ENCODE measurements at places on chromosomes 1 and 21. TPM values are rescaled to one million over a fixed set of nuclear protein-coding genes. Genes with fewer than 3 reads are reported as not detected.

DNA sequence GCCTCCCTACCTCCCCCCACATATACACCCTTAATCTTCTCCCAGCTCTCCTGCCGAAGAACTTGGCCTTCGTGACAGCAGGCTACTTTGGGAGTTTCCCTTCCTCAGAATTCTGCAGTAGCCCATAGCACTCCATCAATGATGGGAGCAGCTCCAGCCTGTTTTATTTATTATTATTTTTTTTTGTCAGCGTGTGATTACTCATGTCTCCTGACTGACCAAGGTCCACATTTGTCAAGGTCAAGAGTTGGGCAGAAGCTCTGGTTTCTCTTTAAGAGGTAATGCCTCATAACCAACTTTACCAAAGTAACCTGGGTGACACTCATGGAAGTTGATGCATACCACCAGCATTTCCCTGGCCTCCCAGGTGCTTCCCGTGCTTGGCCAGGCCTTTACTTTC, 125.4 kb downstream of the ZZZ3 start:
- ATAC-seq = no peak

GRCh38 chr1:82423174-82423815, 622.6 kb downstream of the ADGRL2 start:
- no peak for ATAC-seq

DNA sequence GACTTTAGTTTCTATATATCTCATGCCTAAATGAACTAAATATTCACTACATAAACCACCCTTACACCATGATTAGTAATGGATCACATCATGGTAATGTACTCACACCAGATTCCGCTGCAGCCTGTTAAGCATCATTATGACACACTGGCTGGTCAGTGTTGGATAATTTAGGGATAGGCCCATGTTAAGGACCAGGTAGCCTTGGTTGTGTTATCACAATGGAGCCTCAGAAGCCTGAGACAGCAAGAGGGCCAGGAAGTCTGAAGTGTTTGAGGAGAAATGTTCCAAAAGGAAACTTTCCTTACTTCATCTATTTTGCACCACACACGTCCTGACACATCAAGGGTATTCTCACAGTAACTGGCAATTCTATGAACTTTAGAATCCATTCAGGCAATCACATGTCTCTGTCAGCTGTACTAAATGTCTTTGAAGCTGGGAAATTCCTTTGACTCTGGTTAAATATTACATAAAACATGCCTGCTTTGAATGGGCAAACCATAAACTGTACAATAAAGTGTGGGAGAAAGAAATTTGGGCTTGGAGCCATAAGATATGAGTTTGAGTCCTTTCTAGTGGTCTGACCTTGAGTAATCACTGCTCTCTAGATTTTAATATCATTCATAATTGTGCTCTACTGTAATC, 105.3 kb upstream of the DPT start:
- no peak for ATAC-seq

GRCh38 chr1:17680308-17680707, 74.8 kb upstream of the ACTL8 start:
- ATAC-seq = no peak

DNA sequence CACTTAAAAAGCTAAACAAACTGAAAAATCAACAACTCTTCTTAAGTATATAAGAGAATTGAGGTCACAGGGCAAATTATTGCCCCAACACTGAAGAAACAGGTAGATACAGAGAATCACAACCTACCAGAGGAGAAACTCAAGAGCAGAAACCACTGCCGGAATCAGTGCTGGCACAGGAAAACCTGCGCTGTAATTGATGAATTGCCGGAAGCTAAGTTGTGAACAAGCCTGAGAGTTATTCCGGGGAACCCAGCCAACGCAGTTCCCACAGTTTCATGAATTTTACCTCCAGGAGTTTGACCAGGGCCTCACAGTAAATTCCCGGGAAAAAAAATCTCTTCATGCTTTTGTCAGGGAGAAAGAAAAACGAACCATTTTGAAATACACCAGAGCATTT, 657.1 kb upstream of the BRINP3 start:
- ATAC-seq = no peak

DNA sequence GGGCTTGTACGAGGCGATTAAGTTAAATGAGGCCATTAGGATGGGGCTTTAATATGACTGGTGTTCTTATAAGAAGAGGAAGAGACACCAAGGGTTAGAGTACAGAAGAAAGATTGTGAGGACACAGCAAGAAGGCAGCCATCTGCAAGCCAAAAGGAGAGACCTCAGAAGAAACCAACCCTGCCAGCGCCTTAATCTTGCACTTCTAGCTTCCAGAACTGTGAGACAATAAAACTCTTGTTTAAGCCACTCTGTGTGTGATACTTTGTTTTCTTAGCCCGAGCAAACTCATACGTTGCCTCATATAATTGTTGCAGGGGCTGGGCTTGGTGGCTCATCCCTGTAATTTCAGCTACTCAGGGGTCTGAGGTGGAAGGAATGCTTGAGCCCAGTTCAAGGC, 33.6 kb upstream of the RGS16 start:
- ATAC-seq = no peak

DNA sequence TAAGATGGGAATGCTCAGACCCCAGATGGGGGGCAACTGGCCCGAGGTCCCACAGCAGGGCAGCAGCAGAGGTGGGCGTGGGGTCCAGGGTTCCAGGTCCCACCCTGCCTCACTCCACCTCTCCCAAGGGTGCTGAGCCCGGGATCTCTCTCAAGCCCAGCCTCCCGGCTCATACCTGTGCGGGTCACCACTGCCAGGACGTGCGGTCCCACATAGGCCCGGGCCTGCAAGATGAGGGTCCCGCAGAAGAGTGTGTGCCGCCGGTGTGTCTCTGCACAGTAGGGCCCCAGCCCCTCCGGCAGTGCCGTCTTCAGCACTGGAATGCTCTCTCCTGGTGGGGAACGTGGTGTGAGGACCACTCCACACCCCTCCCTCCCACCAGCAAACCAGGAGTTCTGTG, 14.9 kb downstream of the ATP13A2 start:
- no peak for ATAC-seq

DNA sequence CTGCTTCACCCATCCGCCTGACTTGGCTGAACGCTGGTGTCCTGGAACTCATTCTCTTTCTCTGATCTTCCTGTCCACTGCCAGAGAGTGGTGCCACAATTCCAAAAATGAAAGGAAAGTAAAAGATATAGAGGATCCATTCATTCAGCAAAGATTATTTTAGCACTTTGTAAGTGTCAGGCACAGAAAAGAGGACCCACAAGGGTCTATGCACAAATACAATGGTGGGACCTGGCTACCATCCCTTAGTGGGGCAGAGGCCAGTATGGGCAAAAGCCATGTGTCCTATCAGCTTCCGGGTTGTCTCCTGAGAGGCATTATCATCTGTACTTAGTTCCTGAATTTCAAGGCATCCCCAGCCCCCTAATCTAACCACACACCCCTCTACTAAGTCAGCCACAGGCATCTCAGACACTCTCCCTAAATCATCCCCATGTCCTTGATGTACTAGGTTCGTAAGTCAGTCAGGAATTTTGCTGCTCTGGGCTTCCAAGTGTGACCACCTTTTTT, 19.0 kb downstream of the SSR2 start:
- no peak for ATAC-seq

- peak; percentile 9 for ATAC-seq
Measured at GRCh38 chr1:157994704-157995582, 1.5 kb downstream of the KIRREL1 start.

- ATAC-seq = no peak
Measured at GRCh38 chr1:246051909-246052518, 455.1 kb downstream of the SMYD3 start.

DNA sequence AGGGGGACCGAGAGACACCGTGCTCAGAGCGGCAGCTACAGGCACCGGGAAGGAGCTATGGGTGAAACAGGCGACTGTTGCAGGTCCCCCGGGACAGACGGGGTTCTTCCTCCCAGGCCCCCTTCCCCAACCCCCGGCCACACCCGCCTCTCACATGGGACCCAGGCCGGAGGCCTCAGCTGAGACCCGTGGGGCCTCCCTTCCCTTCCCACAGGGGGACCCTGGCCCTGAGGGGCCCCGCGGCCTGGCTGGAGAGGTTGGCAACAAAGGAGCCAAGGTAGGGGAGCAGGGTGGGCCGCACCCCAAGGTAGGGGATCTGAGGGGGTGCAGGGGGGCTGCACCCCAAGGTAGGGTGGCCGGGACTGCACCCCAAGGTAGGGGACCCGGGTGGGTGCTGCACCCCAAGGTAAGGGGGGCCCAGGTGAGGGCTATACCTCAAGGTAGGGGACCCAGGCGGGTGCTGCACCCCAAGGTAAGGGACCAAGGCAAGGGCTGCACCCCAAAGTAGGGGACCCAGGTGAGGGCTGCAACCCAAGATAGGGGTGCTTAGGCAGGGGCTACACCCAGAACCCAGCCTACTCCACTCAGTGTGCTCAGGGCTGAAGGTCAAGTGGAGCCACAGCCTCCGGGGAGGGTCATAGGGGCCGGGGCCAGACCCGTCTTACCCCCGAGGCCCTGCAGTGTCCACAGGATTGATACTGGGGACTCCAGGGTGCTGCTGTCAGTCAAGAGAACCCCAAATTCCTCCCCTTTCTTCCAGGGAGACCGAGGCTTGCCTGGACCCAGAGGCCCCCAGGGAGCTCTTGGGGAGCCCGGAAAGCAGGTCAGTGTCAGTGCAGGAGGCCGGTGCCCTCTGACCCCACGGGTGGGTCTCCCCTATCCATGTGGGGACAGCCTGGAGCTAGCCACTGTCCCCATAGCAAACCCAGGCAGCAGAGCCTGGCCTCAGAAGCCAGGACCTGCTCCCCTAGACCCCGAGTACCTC, 22.7 kb downstream of the COL6A2 start:
- ATAC-seq = no peak

DNA sequence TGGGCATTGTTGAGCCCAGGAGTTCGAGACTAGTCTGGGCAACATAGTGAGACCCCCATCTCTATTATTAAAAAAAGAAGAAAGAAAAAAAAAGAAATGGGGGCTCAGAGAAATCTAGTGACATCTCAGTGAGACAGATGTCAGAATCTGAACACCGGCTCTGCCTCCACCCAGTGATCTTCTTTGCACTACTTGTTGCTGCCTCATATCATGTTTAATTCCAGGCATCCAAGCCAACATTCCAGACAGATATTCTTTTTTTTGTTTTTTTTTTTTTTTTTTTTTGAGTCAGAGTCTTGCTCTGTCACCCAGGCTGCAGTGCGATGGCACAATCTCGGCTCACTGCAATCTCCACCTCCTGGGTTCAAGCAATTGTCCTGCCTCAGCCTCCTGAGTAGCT, 5.0 kb upstream of the ARL8A start:
- ATAC-seq = no peak

- ATAC-seq = peak; percentile 91
Measured at GRCh38 chr1:201275253-201275666, 8.0 kb upstream of the PKP1 start.

DNA sequence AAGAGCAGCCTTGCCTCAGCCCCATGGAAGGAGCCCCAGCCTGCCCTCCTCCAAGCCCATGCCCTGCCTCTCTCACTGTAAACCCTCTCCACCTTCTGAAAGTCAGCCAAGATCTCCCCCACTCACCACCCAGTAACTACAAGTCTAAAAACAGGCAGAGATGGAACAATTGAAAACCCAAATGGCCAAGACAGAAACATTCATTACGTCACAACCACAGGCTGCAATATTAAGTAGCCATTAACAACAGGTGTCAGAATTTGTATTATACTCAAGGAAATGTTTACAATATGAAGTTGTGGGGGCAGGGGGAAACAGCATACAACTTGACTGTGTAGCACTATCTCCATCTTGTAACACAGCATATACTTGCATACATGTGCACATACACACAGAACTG, 2.4 kb downstream of the IRF6 start:
- ATAC-seq = no peak

DNA sequence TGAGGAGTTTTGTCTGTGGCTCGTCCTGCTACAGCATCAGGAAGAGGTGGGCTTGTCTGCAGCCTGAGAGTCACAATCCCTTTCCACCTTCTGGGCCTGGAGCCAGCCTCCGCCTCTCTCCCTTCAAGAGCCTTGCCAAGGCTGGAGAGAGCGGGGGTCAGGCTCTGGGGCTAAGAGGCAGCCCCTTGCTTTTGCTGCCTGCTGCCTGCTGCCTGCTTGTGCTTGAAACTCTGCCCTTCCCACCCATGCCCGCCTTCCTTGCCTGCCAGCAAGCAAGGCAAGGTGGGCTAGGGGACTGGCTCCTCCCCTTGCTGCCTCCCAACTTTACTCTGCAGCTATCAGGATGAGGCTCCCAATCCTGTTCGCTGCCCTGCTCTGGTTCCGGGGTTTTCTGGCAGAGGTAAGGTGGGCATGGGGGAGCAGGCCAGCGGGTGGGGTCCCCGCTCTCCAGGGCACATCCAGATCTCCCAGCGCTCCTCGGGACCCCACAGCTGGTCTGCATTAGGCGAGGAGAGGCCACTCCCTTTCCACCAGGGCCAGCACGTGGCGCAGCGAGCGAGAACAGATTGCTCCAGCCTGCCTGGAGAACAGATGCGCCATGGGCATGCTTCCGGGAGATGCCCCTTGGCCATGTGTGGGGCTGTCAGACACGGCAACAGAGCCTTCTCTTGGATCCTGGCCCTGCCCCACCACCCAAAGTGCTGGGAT, 7.5 kb upstream of the PTPN7 start:
- ATAC-seq = no peak

DNA sequence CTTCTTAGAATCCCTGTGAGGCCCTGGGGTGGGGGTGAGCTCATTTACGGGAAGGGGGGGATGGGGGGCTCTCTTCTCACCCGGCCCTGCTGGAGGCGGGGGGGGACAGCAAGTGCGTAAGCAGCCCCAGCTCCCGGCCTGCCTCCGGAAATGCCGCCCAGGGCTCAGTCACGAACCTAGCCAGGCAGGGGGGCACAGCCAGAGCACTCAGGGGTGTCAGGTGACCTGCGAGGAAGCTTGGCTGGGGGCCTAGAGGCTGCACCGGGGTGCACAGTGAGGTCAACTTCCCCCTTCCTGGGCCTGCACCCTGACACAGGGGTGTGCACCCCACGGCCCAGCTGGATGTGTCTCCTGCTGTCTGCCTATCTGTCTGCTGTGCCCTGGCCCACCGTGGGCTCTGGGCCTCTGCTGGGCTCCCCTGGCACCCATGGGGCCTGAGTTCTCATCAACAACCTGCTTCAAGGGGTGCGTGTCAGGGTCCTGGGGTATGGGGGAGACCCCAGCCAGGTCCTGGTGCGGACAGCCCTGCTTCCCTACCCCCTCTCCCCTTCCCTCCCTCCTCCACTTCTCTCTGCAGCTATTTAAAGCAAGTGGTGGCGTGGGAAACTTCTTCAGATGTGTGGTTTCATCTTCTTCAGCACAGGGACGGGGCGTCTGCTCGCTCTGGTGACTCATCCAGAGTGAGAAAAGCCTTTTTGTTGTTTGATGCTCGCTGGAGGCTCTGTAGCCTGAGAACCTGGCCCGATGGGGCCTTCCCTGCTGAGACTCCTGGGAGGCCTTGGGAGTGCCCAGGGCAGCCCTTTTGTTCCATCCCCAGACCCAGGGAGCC, 92.5 kb upstream of the RUNX3 start:
- ATAC-seq = peak; percentile 89

GRCh38 chr1:228405979-228406228, 731 bp downstream of the TRIM11 start:
- ATAC-seq = peak; percentile 21

- ATAC-seq = no peak
Measured at GRCh38 chr1:109573785-109574184, 25.4 kb downstream of the GNAI3 start.

Gene TSPAN1
- total RNA-seq = 0.78 TPM

Gene DNASE2B
- total RNA-seq = not detected

Gene CLSTN1
- total RNA-seq = 34.6 TPM

Gene PTPRF
- 27.4 TPM for total RNA-seq

Gene S100A2
- total RNA-seq = 1.0 TPM

Gene CCDC27
- total RNA-seq = 0.62 TPM

Gene GREM2
- 2.3 TPM for total RNA-seq

Gene OR2T29
- total RNA-seq = 0.26 TPM

Gene AGMAT
- total RNA-seq = 0.60 TPM

Gene KCNK2
- 36.3 TPM for total RNA-seq

Gene CFAP45
- 0.78 TPM for total RNA-seq

Gene PTPRC
- total RNA-seq = 1.3 TPM

Gene LAMB3
- total RNA-seq = 1.2 TPM
